ENCODE measurements at places on chromosomes 12 and 14.

- DNase-seq: no peak
Observed at GRCh38 chr12:113722747-113723146, 243.4 kb downstream of the RBM19 start.

- peak; percentile 72 for DNase-seq
Observed at GRCh38 chr12:68317047-68317667, 15.0 kb downstream of the MDM1 start.

DNA sequence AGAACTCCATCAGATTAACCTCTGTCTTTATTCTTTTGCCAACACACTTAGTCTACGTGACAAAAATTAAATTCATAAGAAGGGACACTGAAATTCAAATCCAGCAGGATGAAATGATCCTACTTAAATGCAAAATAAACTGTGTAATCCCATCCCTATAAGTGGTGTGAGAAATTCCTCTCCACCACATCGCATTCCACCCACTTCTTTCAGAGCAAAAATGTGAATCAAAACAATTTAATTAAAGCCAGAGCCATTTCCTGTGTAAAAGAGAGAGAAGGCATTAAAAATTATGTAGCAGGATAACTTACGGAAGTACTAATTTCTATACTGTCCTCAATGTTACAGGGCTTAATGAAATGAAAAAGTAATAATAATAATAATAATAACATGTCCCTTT lies 844.3 kb downstream of the GALC start:
- DNase-seq: peak; percentile 10

GRCh38 chr14:76715511-76716081 lies 45.7 kb upstream of the VASH1 start:
- DNase-seq: peak; percentile 51

GRCh38 chr14:88931321-88932110 lies 107.1 kb downstream of the TTC8 start:
- no peak for DNase-seq

DNA sequence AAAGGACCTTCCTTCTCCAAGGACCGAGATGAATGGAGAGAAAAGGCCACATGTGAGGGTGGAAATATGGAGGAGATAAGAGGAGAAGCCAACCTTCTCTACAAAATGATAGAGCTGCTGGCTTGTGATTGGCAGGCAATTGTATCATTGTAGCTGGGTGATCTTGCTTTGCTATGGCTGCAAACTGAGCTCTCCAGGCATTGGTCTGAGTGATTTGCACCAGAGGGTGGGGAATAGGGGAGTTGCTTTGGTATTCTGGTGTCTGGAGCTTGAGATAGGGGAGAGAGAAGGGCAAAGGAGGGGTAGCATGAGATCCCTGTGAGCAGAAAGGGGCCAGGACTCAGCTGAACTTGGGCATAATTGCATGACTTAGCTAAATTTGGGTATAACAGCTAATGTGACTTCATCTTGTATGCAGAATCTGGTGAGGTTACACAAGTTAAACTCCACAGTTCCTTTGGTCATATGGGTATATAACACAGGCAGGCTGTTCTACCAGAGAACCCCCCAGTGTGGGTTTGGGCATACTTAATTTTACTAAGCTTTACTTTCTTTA lies 72.0 kb downstream of the FOS start:
- DNase-seq: no peak

DNA sequence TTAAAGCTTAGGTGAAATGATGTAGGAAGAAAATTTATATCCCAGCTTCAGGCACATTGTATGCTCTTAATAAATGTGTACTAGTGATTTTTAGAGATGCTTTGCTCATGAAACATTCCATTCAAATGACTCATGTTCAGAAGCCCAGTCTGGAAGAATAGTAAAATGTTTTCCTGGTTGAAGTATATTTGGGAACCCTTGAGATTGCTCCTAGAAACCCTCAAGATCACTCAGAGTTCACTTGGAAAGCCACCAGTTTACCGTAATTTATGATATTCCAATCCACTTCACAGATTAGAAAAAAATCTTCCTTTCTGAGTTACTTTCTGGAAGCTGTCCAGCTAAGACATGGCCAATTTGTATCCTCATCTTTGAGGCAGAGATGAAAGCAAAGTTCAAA lies 186.4 kb downstream of the SYT10 start:
- DNase-seq: peak; percentile 1

GRCh38 chr12:116803013-116803736 lies 65.1 kb downstream of the RNFT2 start:
- DNase-seq: no peak

GRCh38 chr14:97719931-97720330 lies 922.7 kb downstream of the VRK1 start:
- DNase-seq: no peak

- DNase-seq: peak; percentile 78
Observed at GRCh38 chr14:75578102-75578785, at the start of gene FLVCR2. Gene FLVCR2, plus strand, starts transcription at chr14:75578620. Its CDS starts 353 bp downstream, at chr14:75578973.

DNA sequence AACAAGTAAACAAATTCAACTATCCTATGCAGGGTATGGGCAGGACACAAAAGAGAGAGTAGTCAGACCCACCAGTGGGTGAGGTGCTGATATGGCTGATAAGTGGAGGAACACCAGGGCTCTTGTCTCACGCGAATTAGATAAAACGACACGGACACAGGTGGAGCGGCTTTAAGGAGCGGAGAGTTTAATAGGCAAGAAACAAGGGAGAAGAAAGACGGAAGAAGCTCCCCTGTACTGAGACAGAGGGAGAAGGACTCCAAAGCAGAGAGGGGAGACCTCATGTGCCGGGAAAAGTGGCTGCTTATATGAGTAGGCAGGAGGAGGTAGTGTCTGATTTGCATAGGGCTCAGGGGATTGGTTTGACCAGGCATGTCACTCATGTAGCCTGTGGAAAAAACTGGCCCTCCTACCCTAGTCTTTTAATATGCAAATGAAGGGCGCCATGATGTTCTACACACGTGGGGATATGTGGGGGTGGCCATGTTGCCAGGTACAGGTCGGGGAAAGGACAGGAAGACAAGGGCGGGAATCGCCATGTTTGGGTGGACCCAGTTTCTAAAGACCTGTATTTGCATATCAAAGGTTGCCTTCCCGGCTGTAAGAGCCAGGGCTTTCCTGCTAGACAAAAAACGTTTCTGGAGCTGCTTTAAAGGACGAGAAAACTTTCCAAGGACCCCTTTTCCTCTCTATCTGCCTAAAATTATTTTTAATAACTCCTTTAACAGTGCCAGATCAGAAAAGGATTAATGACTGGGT lies 28.8 kb downstream of the RPGRIP1 start:
- DNase-seq: peak; percentile 58

DNA sequence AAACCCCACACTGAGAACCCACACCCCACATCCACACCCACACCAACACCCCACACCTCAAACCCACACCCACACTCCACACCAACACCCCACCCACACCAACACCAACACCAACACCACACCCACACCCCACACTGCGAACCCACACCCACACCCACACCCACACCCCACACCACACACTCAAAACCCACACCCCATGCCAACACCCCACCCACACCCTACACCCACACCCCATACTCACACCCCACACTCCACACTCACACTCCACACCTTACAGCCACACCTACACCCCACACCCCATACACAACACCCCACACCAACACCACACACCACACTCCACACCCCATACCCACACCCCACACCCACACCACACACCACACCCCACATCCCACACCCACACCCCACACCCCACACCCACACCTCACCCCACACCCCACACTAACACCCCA lies 38.0 kb downstream of the TMEM120B start:
- no peak for DNase-seq

DNA sequence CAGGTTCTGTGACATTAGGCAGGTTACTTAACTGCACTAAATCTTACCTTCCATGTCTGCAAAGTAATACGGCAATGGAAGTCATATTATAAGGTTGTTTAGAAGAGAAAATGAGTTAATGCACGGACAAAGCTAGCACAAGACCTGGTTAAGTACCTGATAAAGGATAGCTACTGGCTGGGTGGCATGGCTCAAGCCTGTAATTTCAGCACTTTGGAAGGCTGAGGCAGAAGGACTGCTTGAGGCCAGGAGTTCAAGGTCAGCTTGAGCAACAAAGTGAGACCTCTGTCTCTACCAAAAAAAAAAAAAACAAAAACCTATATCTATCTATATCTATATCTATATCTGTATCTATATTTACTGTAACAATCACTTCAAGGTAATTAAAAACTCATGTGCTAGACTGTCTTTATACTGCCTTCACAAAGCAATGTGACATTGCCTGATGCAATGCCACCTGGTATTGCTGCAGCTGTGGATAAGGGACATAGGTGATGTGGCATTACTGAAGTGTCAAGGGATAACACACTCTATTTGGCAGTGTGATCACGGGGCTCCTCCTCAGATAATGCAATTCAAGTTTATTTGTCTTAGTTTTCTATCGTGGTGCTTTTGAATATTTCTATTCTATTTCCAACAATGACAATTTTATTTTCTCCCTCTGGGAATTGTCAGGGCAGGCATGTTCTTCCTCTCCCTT lies 107.1 kb downstream of the PAX9 start:
- DNase-seq: no peak

DNA sequence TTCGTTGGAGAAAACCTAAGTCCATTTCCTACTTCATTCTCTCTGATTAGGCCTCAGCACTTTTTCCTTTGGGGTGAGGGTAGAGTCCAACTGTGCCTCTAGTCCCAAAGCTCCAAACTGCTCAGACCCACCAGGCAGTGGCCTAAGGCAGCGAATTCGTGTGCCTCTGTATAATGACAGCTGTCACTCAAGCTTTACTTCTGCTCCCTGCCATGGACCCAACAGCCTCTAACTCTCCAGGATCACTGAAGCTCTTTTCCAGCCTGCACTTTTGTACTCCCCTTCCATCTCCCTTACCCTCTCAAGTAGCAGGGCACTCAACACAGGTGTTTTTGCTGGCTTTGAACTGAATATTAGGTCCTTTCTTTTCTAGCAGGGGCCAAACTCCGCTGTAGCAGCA lies 14.8 kb upstream of the OR6S1 start:
- DNase-seq: no peak

DNA sequence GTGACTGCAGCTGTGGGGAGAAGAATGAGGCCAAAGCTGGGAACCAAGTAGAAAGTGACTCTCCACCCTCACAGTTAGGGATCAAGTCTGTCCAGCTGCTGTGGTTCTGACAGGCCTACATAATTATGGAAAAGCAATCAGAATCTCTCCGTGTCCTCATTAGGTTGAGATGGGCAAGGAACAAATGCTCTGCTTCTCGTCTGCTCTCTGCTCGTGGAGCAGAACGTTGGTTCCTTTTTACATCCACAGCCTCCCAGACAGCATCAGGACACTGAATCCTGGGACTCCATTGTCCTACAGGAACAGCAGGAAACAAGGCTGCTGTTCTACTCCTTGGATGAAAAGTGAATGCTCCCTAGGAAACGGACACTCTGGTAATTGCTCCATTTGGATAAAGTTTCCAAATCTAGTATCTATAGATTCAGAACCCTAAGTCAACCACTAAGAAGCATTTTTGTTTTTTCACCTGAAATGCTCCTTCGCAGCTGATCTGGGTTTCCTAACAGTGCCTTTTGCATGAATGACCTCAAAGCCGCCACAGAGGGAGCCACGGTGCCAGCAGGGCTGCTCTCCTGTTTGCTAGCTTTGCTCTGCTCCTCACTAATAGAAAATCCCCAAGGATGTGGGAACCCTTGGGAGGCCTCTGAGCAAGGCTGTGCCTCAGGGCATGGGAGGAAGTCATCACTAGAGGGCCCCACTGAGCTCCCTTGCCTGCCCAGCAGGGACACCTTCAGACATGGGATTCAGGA lies 102.0 kb downstream of the EGLN3 start:
- DNase-seq: peak; percentile 69

- peak; percentile 61 for DNase-seq
Observed at GRCh38 chr12:20629414-20630156, 65.5 kb upstream of the SLCO1C1 start.

- no peak for DNase-seq
Observed at GRCh38 chr14:99118046-99118721, 153.8 kb downstream of the BCL11B start.
